ENCODE measurements at places on chromosomes 7 and 10. TPM values are rescaled to one million over a fixed set of nuclear protein-coding genes. Genes with fewer than 3 reads are reported as not detected.

CEP55 gene
- 0.32 TPM for total RNA-seq

PNLIPRP2 gene
- total RNA-seq: 0.24 TPM

GRCh38 chr7:11130012-11130411 is 156.3 kb downstream of the PHF14 start:
- no peaks in the 10 kb centered on the region for H3K36me3 ChIP-seq
- H3K4me3 ChIP-seq: no peak overlapping the region
- no peaks in the 10 kb centered on the region for H3K4me1 ChIP-seq
- DNase-seq: no peak
- H3K27ac ChIP-seq: no peak overlapping the region
- no peaks in the 10 kb centered on the region for H3K27me3 ChIP-seq

MRLN gene
- total RNA-seq: not detected

- no peak overlapping the region for H3K4me3 ChIP-seq
- no peaks in the 10 kb centered on the region for H3K27me3 ChIP-seq
- DNase-seq: no peak
- H3K4me1 ChIP-seq: no peaks in the 10 kb centered on the region
- no peaks in the 10 kb centered on the region for H3K36me3 ChIP-seq
Measured at GRCh38 chr7:21706131-21706530, 163.3 kb downstream of the DNAH11 start.

GRCh38 chr10:102841827-102842345 is 4.7 kb upstream of the CYP17A1 start:
- H3K4me3 ChIP-seq: no peak overlapping the region
- H3K36me3 ChIP-seq: no peaks in the 10 kb centered on the region
- DNase-seq: no peak
- no peak overlapping the region for H3K27ac ChIP-seq
- H3K27me3 ChIP-seq: no peaks in the 10 kb centered on the region
- no peaks in the 10 kb centered on the region for H3K4me1 ChIP-seq

STEAP4 gene
- 3.0 TPM for total RNA-seq

GRCh38 chr7:128102490-128103291 is 71.5 kb upstream of the LRRC4 start:
- H3K27ac ChIP-seq: no peak overlapping the region
- H3K4me3 ChIP-seq: no peak overlapping the region
- H3K36me3 ChIP-seq: no peaks in the 10 kb centered on the region
- H3K27me3 ChIP-seq: no peaks in the 10 kb centered on the region

SPDYE16 gene
- total RNA-seq: 0.53 TPM

DNA sequence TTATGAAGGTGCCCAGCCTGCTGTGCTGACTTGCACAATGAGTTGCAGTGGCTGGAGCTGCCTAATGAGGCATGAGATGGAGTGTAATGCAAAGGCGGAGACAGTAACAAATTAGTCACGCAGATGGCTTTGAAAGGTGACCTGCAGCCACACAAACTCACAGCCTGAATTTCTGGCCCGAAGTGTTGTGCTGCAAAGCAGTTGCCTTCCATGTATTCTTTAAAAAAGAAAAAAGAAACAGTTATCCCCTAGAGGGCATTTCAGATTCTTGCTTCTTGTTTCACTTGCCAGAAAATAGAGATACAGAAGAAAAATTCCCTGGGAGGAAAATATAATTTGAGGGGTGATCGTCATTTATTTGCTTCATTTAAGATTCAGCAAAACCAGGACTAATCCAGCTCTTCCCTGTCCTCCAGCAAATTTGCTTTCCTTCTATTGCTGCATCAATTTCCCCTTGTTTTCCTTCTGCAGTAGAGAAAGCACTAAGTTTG is 239.9 kb downstream of the ADRA2A start:
- H3K27me3 ChIP-seq: no peaks in the 10 kb centered on the region
- H3K4me3 ChIP-seq: no peak overlapping the region
- H3K36me3 ChIP-seq: no peaks in the 10 kb centered on the region
- no peaks in the 10 kb centered on the region for H3K4me1 ChIP-seq
- no peak overlapping the region for H3K27ac ChIP-seq

DNA sequence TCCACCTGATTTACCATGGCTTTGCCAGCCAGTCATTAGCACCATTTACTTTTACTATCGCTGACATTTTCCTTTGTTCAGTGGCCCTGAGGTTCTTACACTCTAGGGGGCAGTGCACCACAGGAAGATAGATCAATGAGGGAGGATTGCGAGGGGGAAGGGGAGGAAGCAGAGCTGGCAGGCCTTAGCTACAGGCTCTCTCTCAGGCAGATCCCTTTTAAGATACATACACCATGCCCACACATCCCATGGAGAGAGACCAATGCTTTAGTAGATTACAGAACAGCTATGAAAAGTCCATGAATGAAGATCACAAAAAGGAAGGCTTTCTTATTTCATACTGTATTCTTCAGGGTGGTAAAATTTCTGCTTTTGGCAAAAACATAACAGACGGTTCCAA is 47.4 kb downstream of the DENND11 start:
- H3K4me1 ChIP-seq: no peaks in the 10 kb centered on the region
- no peak overlapping the region for H3K4me3 ChIP-seq
- H3K36me3 ChIP-seq: no peaks in the 10 kb centered on the region
- no peak for DNase-seq
- H3K27ac ChIP-seq: no peak overlapping the region

DNA sequence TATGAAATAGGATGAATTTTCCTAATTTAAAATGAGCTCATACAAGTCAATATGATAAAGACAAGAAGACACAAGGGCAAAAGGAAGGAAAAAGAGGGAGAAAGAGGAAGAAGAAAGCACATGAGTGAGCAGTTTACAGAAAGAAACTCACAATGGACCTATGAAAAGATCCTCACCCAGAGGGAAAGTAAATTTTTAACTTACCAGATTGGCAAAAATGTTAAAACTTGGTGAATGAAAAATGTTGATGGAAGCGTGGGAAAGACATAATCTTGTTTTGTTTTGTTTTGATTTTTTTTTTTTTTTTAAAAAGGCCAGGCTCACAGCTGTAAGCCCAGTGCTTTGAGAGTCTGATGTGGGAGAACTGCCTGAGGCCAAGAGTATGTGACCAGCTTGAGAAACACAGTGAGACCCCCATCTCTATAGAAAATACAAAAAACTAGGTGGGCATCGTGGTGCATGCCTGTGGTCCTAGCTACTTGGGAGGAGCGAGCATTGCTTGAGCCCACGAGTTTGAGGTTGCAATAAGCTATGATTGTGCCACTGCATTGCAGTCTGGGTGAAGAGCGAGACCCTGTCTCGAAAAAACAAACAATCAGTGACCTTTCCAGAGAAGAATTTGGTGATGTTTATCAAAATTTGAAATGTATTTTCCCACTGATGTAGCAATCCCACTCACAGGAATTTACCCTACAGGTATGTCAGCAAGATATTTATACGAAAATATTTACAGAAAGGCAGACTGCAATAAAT is 152.9 kb upstream of the ASAH2 start:
- no peaks in the 10 kb centered on the region for H3K36me3 ChIP-seq
- no peak for DNase-seq
- no peaks in the 10 kb centered on the region for H3K27me3 ChIP-seq
- H3K27ac ChIP-seq: no peak overlapping the region
- no peaks in the 10 kb centered on the region for H3K4me1 ChIP-seq
- H3K4me3 ChIP-seq: no peak overlapping the region

DNA sequence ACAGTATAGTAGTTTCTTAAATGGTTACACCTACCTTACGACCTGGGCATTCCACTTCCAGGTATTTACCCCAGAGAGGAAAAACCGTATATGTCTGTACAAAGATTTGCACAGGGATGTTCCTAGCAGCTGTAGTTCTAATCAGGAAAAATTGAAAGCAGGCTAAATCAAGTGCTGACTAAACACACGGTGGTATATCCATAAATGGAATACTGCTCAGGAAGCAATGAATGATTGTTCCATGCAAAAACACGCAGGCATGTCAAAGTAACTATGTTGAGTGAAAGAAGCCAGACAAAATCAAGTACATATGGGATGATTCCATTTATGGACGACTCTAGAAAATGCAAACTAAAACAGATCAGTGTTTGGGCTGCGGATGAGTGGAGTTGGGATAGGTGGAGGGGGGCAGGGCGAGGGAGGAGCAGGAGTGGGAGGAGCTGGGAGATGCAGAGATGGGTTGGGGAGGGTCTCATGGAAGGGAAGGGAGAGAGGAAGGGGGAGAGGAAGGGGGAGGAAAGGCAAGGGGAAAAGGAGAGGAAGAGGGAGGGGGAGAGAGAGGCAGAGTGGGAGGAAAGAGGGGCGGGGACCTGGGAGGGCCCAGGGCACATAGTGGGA is 484 bp upstream of the MSRB2 start:
- H3K27ac ChIP-seq: no peak overlapping the region
- no peaks in the 10 kb centered on the region for H3K36me3 ChIP-seq
- no peak for DNase-seq

- no peak overlapping the region for H3K4me3 ChIP-seq
- DNase-seq: no peak
Measured at GRCh38 chr10:62082729-62083411, 181.4 kb downstream of the ARID5B start.

DNA sequence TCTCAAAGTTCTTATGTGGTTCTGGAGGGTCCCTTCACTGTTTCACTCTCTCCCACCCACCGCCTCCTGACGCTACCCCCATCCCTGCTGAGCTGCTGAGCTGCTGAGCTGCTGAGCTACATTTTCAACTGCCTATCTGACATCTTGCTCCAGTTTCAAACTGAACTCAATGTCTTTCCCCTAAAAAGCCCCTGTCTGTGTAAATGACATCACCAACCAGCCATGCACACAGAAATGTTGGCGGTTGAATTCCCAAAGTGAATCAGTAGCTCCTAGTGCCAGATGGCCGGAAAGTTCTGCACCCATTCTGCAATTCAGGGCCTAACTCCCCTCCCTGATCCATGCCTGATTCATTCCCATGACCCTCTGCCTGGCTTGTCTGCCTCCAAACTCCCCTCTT is 71.2 kb downstream of the WNT2 start:
- H3K4me1 ChIP-seq: no peaks in the 10 kb centered on the region
- H3K27ac ChIP-seq: no peak overlapping the region

NANOS1 gene
- 1.4 TPM for total RNA-seq
